ENCODE measurements at places on chromosomes 7 and 10.

GRCh38 chr7:33928986-33929385, 23.6 kb downstream of the BMPER start:
- no peak for DNase-seq

DNA sequence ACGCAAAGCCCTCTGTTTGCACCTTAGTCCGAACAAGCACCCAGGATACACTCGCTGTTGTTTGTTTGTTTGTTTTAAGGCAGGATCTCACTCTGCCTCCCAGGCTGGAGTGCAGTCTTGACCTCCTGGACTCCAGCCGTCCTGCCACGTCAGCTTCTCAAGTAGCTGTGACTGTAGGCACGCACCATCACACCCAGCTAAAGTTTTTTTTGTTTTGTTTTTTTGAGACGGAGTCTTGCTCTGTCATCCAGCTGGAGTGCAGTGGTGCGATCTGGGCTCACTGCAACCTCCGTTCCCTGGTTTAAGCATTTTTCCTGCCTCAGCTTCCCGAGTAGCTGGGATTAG, 76.8 kb downstream of the CTBP2 start:
- no peak for DNase-seq

GRCh38 chr7:32043688-32044087, 26.5 kb downstream of the PDE1C start:
- peak; percentile 13 for DNase-seq

GRCh38 chr7:25832456-25832855, 319.5 kb upstream of the NFE2L3 start:
- DNase-seq, result no peak

DNA sequence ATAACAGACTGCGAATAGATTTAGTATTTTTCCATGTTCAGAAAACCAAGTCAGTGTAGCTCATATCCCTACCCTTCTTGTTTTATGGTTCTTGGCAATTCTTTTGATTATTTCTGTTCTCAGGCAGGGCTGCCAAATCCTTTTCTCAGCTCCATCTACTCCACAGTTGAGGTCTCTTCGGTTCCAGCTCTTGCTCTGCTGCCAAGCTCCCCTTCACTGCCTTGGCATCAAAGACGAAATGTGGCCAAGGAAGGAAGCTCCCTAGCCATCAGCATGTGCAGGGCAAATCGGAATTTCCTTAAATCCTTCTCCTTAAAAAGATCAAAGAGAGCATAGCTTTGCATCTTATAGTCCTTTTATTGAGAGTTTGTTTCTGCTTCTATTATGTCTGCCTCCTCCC, 116.4 kb upstream of the NOBOX start:
- DNase-seq, result no peak

DNA sequence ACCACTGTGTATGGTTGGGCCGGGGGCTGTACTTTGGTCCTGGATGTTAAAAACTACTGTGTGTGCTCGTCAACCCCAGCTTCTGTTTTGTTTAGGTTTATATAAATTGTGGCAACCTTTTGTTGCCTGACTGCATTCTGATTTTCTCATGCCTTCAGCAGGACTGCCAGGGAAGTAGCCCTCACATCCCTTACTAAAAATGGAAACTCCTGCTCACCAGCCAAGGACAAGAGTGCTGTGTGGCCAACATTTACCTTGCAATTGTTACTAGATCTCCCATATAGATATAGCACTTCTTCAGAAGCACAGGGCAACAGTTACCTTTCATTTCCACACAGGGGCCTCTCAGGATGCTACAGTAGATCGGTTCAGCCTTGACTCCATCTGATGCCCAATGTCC, 174.4 kb downstream of the TAX1BP1 start:
- no peak for DNase-seq

GRCh38 chr7:128836729-128837348, 6.6 kb downstream of the FLNC start:
- no peak for DNase-seq

DNA sequence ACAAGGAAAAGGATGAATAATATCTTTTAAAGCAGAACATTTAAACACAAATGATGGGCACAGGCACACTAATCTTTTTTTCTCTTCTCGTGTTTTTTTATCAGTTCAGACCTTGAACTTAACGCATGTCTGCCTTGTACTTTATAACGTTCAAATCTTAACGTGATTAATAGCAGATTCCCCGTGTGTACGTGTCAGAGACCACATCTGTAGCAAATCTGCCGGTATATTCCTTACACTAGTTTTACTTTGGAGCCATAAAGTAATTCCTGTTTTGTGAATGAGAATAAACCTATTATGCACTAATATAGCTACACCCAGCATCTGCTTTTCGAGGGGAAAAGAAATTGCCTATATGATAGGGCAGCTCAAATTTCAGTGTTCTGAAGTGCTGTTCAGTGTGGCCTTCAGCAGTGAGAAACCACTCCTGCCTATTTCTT, 166.0 kb upstream of the TCF7L2 start:
- DNase-seq, result no peak

DNA sequence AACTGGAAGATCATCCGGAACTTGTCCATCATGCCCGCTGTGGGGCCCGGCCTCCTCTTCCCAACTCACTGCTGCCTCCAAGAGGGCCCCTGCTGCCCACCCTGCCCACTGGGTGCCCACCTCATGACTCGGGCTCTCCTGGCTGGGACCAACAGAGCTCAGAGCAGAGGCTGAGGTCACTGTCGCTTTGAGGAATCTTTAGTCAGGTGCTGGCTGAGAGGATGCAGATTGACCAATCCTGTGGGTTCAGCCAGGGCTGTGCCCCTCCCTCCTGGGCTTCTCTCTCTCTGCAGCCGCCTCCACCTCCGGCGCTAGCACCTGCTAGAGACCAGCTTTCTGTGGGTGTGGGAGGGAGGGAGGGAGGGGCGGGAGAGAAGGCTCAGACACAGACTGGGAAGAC, at the start of gene CALHM1:
TSS of gene CALHM1 (minus strand) at position 181 of the 400 bp plus-strand sequence. CDS start at position 32, 149 bp downstream.
- DNase-seq, result peak; percentile 25

DNA sequence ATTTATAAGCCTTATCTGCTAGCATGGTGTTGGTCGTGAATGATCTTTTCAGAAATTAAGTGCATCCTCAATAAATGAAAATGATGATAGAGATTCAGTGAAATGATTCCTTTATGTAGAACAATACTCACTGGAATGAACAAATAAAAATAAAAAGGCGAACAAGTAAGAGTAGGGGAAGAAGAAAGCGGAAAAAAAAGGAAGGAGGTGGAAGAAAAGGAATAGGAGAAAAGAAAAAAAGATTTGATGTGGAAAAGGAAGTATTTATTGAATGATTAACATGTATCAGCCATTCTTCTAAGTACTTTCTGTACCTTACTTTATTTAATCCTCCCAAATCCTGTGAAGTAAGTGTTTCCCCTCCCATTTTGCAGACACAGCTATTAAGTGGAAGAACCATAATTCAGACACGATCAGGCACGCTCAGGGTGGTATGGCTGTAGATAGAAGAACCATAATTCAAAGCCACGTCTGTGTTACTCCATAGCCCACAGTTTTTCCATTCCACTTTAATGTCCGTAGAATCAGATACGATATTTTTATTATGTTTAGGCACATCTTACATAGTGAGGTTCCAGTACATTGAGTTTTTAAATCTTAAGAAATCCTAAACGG, 156.2 kb upstream of the LAMB4 start:
- no peak for DNase-seq

DNA sequence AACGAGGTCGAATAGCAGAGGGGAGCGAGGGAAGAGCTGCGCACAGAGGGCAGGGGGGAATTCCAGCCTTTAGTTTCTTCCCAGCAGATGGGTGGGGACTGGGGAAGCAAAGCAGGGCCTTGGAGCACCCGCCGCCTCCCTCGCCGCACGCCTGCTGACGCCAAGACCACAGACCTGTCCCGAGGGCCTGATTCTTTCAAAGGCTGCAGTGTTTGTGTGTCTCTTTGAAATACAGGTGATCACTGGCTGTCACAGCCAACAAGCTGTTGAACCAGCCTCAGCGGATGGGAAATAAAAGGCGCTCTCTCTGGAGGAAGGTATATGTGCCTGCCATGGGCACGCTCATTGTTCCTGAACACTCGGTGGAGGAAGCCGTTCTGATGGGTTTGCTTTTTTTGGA, 119.3 kb downstream of the FAM53B start:
- DNase-seq, result no peak

GRCh38 chr10:58013406-58013805, 254.3 kb downstream of the IPMK start:
- DNase-seq, result no peak

GRCh38 chr10:34791947-34792346, 23.1 kb downstream of the PARD3 start:
- DNase-seq, result no peak

DNA sequence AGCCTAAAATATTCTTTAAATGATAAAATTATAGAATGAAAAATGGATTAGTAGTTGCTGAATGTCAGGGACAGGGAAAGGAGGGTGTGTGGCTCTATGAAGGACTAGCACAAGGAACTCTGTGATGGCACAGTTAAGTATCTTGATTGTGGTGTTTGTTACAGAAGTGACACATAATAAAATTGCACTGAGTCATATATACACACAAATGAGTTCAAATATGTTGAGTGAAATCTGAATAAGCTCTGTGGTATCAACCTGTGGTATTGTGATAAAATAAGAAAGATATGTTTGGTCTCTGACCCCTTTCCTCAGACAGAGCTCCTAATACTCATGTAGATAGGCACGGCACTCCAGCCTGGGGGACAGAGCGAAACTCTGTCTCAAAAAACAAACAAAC, 181.5 kb upstream of the TRIM24 start:
- DNase-seq, result no peak

GRCh38 chr7:27156508-27156898, at the start of gene HOXA7:
Gene HOXA7 (minus strand): TSS chr7:27156675. CDS start chr7:27156545, 130 bp downstream.
- DNase-seq, result no peak

- DNase-seq, result peak; percentile 90
Measured at GRCh38 chr7:65006094-65006992, at the start of gene ERV3-1. Gene ERV3-1 (minus strand): TSS chr7:65006687. CDS start chr7:64993026, 13,661 bp downstream.

- DNase-seq, result no peak
Measured at GRCh38 chr7:155372782-155373358, 75.2 kb downstream of the INSIG1 start.

DNA sequence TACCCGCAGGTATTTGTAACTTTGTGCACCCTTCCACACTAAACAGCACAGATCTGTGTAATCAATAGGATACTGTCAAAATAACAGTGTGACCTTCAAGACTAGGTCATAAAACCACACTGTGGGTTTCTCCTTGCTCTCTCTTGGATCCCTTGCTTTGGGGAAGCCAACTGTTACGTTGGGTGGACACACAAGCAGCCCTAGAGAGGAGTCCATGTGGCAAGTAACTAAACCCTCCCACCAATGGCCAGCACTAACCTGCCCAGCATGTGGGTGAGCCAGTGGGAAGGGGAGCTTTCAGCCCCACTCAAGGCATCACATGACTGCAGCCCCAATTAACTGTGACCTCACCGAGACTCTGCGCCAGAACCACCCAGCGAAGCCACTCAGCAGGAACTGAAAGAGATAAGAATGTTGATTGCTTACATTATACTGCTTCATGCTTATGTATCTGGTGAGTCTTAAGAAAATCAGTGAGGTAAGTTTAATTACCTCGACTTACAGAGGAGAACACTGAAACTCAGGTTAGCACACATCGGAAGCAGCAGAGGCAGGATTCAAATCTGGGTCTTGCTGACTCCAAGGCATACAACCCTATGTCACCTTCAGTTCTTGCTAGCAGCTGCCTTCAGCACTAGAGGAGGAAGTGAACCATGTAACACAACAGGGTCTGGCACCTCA, 9.4 kb upstream of the ZC3HAV1 start:
- no peak for DNase-seq

GRCh38 chr10:69600761-69601330, 27.6 kb upstream of the NEUROG3 start:
- DNase-seq, result no peak

DNA sequence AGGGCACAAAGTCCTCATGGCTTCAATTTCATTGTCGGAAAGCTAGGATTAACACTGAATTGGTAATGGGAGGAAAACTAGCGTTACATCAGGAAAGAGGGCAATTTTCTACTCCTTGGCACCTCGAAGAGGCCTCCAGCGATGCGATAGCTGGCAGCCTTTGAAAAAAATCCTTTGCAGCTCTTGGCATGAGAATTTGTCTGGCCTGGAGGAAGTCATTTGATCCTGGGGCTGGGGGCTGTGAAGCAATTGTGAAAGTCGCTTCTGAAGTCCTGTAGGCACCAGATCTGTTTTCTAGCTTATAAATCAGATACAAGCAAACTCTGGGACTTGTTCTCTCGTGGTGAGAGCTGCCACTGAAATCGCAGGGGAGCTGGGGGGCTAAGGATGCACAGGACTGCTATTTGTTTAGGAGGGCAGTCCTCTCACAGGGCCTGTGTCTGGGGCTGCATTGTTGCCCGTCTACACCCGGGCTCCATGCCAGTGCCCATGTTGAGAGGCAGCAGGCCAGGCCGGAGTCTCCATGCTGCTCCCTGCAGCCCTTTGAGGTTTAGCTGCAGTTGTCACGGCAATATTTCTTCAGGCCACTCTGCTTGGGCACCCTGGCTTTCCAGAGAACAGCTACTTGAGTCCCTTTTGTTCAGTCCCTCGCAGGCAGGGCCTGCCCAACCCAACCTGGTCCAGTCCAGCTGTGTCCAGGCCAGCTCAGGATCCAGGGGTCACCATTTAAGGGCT, 206.8 kb upstream of the LYZL1 start:
- DNase-seq, result no peak

GRCh38 chr10:9922126-9922870, 1095.4 kb upstream of the CELF2 start:
- DNase-seq, result no peak

DNA sequence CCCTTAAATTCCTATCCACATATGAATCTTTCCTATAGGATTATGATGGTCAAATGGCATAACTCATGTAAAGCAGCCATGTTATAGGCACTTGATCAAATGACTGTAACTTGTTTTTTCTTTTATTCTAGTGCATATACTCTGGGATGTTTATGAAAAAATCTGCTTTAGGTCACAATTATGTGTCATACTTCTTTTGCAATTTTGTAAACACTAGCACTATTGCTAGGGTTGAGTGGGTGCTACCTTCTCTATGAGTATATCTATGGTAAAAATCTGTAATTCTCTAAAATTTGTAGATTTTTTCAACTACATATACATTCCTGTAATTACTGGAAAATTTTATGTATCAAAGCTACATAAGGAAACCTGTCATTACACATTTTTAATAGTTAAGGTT, 50.0 kb downstream of the HGF start:
- DNase-seq, result no peak

- no peak for DNase-seq
Measured at GRCh38 chr7:70456719-70457118, 675.2 kb upstream of the GALNT17 start.

- peak; percentile 51 for DNase-seq
Measured at GRCh38 chr10:124743191-124744101, 732 bp downstream of the FAM53B start.

DNA sequence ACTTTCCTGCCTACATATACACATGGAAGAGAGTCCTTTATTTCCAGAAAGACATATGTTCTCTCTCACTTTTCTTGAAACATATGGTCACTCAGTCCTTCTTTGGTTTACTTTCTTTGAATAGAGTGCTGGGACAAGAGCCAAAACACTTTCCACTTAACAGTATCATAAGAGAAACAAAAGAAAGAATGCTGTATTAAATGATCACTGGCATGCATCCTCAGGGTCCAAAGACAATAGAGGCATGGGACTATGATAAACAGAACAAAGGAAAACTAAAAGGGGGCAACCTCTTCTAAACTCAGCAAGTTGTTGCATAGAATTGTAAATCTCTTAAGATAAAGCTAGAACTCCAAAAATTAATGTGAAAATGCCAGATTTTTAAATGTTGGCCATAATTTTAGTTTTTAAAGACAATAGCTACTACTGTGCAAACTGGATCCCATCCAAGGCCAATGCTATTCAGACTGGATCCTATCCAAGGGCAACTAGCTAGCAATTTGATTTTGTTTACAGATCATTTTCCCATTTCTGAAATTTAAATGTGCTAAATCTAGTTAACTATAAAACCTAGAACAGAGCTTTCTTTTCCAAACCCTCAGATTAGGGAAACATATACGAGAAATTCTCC, 687.5 kb downstream of the SORCS3 start:
- DNase-seq, result no peak

- DNase-seq, result no peak
Measured at GRCh38 chr7:148623586-148624282, 33.2 kb downstream of the C7orf33 start.

All from inflammatory macrophage treated with lipopolysaccharide for 1 hour (primary cell).